ENCODE measurements at places on chromosomes 11 and 22.

GRCh38 chr11:65793144-65793581, 6.3 kb downstream of the OVOL1 start:
- DNase-seq: peak; percentile 89

GRCh38 chr22:39713799-39714290, 143.3 kb downstream of the CACNA1I start:
- DNase-seq: no peak

GRCh38 chr11:65781152-65781961, 581 bp upstream of the AP5B1 start:
- DNase-seq: no peak

DNA sequence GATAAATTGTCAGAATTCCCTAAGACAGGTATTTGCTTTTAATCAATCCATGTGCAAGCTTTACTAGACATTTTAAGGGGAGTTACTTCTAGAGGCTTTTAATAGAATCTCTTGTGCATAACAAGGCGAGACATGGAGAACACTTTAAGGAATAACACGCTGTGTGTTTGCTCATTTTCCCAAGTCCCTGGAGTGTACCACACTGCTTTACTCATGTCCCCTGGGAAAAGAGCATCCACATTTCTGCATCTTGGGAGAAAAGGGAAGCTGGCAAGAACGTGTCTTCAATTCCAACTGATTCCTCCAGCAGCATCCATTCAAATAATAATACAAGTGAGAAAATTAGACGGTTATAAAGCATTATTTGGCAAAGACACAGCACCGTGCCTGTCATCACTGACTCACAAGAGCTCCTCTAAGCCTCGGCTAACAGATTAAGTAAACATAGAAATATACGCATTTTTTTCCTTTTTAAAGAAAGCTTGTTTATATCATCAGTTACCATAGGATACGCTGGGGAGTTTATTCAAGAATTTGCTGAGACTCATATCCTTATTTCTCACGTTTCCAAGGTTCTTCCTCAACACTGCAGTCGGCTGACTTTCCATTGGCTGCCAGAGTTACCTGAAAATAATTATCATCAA, 121.5 kb downstream of the CD44 start:
- peak; percentile 58 for DNase-seq

- DNase-seq: peak; percentile 40
Measured at GRCh38 chr11:36333468-36333867, 37.4 kb downstream of the PRR5L start.

GRCh38 chr11:68160100-68160695, 39.0 kb upstream of the CHKA start:
- DNase-seq: no peak

DNA sequence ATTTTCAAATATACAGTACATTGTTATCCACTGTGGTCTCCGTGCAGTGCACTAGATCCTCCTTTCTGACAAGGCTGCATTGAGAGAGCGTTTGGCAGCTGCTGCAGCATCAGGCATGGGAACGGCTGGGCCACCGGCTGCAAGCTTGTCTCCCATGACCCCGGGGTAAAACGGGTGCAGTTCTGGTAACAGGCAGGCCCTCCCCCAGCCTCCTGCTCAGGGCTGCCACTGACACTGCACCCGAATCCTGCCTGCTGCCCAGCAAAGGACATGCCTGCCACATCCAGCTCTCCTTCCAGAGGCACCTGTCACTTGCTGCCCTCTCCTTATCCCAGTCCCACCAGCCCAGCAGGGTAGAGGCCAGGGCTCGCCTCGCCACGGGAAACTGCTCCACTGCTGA, 124.5 kb upstream of the TMEM45B start:
- DNase-seq: no peak

- no peak for DNase-seq
Measured at GRCh38 chr11:20627026-20627425, 27.6 kb downstream of the SLC6A5 start.

- DNase-seq: no peak
Measured at GRCh38 chr22:47884200-47884599, 1121.8 kb downstream of the TBC1D22A start.

DNA sequence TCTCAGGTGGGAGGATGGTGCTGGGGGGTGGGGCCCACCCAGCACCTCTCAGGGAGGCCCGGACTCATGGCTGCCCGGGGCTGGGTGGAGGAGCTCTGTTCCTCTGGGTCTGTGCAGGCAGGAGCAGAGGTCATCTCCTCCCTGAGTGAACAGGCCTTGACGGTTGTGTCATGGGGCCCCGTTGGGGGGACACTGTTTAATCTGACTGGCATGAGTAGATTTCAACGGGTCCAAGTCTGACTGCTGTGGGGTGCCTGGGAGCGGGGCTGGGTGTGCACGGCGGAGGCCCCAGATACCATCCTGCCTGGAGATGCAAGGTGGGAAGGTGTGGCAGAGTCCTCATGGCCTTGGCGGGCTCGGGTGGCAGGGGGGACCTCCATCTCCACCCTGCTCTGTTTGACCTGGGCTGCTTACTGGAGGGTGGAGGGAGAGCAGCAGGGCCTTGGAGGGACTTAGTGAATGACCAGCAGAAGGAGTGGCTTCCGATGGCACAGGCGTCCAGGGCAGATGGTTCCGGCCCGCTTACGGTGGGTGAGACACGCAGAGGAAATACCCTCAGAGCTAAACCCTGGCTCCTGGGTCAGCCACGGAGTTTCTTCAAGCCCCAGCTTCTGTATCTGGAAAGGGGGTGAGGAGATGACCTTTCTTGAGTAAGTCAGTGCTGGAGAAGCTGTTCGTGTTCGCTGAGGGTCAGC, 48.7 kb downstream of the SMIM38 start:
- DNase-seq: no peak

- no peak for DNase-seq
Measured at GRCh38 chr11:33068611-33069340, 29.4 kb downstream of the TCP11L1 start.

GRCh38 chr11:12319461-12319951, 57.9 kb upstream of the PARVA start:
- no peak for DNase-seq

DNA sequence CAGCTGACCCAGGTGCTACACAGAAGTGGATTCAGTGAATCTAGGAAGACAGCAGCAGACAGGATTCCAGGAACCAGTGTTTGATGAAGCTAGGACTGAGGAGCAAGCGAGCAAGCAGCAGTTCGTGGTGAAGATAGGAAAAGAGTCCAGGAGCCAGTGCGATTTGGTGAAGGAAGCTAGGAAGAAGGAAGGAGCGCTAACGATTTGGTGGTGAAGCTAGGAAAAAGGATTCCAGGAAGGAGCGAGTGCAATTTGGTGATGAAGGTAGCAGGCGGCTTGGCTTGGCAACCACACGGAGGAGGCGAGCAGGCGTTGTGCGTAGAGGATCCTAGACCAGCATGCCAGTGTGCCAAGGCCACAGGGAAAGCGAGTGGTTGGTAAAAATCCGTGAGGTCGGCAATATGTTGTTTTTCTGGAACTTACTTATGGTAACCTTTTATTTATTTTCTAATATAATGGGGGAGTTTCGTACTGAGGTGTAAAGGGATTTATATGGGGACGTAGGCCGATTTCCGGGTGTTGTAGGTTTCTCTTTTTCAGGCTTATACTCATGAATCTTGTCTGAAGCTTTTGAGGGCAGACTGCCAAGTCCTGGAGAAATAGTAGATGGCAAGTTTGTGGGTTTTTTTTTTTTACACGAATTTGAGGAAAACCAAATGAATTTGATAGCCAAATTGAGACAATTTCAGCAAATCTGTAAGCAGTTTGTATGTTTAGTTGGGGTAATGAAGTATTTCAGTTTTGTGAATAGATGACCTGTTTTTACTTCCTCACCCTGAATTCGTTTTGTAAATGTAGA, 1.7 kb downstream of the MALAT1 start:
- DNase-seq: no peak

DNA sequence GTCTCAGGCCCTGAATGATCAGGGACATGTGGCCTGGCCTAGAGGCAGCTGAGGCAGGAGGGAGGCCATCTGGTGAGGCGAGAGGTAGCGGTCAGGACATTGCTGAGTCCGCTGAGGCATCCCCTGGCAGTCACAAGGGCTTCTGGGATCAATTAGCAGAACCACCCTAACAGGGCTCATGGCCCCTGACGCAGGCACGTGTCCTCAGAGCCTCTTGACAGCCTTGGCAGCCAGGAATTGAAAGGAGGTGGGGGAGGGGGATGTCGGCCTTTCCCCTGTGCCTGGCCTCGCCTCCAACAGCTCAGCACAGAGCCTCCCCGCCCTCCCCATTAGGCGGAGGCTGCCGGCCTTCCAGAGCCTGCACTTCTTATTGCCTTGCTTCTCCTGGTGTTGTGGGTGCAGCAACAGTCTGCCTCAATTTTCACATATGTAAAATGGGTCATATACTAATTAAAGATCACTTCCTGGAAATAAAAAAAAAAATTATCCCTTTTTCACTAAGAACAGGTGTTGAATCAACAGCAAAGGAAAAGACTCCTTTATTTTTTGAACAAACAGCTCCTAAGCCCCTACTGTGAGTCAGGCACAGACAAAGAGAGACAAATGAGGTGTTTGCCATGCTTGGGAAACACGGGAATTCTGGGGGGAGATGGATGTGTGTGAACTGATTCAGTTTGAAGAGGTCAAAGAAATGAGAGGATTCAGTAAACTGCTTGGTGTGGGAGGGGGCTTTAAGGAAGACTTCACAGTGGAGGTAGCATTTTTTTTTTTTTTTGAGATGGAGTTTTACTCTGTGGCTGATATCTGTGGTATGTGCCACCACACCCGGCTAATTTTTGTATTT, 55.3 kb downstream of the NFAM1 start:
- no peak for DNase-seq

DNA sequence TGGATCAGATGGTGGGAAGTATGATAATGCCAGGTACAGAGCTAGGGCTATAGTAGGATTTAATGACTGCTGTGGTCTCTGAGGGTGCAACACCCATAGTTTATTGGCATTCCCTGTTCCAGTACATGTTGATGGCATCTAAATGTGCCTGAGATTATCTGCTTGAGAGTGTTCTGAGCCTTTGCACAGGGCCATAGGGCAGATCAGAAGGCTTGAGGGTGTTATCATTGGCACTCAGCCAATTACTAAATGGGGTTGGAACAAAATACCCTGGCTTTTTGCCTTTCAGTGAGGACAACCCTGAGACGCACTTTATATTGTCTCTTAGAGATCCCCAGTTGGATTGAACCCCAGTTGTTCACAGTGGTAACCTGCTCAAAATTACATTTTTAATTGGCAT, 6.7 kb downstream of the SLC5A12 start:
- DNase-seq: no peak

DNA sequence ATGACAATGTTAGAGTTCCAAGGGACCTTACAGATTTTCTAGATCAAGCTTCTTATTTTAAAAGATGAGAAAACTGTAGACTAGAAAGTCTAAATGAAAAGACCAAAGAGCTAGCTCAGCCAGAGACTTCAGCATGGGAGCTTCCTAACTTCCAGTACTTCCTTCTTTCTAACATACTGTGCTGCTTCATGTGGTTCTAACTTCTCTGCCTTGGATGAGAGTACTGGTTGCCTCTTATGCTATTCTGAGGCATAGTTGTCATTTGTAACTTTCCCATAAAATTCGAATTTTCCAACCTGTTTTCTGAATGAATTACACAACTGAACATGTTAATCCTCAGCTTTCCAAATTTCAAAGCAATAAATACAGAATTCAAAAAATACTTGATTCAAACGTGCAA, 1.8 kb downstream of the MTMR2 start:
- no peak for DNase-seq

- no peak for DNase-seq
Measured at GRCh38 chr11:43806976-43807375, 73.7 kb upstream of the ALKBH3 start.

DNA sequence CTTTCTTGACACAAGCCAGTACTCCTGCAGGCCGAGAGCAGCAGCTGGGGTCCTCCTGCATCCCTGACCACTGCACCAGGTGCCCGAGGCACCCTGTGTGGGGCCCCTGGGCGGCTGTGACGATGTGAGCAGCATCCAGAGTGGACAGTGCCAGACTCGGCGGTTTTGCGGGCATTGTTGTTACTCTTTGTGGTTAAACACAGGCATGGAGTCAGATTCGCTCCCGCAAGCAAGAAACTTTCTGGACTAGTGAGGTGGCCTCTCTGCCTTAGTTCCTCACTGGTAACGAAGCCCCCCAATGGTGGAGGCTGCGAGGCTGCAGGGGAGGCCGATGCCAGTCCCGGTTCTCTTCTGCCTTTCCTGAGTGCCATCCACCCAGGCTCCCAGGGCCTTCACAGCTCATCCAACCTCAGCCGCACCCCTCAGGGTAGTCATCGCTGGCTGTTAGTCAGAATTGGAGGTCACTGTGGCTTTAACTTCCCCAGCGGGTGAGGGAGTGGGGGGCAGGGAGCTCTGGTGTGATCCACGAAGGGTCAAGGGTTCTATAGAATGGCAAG, 3.7 kb upstream of the CLDN5 start:
- DNase-seq: peak; percentile 26

GRCh38 chr11:118343981-118344515, at the start of gene CD3G:
Gene CD3G (plus strand): TSS chr11:118344344. CDS start chr11:118344424, 80 bp downstream.
- no peak for DNase-seq

DNA sequence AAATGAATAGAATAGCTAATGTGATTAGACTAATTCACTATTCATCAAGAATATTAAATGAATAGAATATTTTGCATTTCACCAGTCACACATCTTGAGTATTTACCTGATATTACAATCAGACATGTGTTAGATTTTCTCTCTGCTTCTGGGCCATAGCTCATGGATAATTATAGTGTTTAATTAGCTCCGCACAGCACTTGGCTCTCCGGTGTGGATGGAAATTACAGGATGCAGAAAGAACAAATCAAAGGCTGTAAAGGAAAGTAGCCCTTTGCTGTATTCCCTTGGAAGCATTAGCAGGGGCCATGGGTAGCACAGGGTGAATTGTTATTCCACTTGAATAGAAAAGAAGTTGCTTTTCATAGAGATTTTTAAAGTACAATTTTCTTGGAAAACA, 320.3 kb upstream of the SORL1-AS1 start:
- DNase-seq: no peak

DNA sequence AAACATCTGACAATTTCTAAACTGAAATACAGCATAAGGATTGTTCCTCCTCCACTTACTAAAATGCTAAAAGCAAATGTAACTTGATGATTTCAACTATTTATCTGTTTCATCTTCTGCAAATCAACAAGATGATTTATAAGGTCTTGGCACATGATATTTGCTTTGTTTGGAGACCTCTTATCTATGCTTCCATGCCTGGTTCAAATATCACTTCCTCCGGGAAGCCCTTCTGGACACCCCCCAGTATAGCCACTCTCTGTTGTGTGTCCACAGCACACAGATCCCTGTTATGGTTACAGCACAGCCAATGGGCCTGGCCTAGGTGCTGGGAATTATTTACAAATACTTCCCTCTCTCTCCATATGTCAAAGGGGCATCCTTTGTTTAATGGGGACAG, 114.8 kb downstream of the C11orf58 start:
- DNase-seq: no peak

- DNase-seq: no peak
Measured at GRCh38 chr11:76850815-76851214, 9.9 kb upstream of the ACER3 start.

DNA sequence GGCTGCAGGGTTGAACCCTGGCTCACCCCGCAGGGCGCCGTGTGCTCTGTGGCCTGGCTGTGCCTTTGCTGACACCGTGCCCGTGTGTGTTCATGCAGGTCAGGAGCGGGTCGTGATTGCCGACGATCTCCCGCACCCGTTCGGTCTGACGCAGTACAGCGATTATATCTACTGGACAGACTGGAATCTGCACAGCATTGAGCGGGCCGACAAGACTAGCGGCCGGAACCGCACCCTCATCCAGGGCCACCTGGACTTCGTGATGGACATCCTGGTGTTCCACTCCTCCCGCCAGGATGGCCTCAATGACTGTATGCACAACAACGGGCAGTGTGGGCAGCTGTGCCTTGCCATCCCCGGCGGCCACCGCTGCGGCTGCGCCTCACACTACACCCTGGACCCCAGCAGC, 47.0 kb upstream of the PPP6R3 start:
- DNase-seq: no peak
